ENCODE measurements at places on chromosomes 6 and 20.

GRCh38 chr6:44176762-44177509 is 18.3 kb downstream of the CAPN11 start:
- DNase-seq: no peak

GRCh38 chr20:62137092-62137384 is 6.2 kb downstream of the PSMA7 start:
- no peak for DNase-seq

DNA sequence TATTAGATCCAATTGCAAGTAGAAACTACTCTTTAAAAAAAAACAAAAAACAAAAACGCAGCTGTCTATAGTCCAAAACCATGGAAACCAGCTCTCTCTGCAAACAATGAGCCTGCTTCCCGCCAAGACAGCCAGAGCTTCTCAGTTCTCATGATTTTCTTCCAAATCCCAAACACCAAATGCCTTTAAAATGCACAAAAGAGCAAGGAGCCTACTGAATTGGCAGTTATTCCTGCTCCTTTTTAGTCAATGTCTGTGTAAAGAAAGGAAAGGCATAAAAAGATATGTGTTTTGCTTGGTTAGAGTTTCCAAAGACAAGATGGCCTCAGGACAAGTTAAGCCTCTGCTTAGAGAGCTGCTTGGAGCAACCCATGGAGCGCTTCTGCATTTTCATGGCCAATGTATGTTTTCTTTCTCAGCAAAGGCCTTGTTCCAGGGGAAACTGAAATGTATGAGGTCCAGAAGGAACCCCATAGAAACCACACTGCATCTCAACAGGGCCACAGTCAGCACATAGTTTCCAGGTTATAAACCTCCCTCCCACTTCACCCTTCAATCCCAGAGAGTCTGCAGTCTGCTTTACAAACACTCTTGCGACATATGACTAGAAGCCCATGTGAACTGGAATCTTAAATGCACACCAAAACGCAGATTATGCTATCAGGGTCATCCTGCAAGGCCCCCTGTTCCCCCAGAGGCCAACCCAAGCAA is 209.3 kb upstream of the TAB2 start:
- DNase-seq: no peak

DNA sequence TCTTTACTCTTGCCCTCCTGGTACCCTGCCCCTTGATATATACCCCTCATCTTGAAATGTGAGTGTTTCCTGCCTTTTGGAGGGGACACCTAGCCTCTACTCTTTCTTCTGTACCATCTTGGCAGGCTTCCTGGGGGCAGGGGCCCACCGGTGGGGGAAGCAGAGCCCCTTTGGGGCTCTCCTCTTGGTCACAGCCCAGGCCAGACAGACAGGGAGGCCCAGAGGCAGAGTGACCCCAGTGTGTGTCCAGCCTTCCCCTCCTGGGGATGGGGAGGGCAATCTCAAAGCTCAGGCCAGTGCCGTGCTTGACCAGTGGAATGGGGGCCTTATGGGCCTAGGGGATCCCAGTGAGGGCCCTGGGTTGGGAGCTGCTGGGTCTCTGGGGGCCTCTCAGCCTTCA is 3.6 kb downstream of the ADAM33 start:
- DNase-seq: no peak
